T1000 (cell line): ENCODE measurements at places on chromosomes 11 and 22.

DNA sequence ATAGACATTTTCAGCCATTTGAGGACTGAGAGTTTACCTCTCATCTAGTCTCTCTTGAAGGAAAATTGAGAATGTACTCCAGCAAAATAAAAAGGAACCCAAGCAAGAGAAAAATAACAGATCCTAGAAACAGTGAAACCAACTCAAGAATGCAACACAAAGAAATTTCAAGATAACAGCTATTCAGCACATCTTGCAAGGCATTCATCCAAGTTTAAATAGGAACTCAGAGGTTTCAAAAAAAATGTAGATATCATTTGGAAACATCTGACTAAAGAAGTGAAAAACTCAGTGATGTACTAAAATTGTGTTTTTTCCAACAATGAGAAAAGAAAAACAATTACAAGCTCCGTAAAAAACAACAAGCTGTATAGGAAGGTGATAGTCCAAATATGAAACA, 76.4 kb downstream of the TMEM135 start:
- DNase-seq, result no peak

- no peak for DNase-seq
Measured at GRCh38 chr11:46489656-46490560, 98.3 kb upstream of the CHRM4 start.

- no peak for DNase-seq
Measured at GRCh38 chr11:75267171-75267970, 26.8 kb downstream of the TPBGL start.

DNA sequence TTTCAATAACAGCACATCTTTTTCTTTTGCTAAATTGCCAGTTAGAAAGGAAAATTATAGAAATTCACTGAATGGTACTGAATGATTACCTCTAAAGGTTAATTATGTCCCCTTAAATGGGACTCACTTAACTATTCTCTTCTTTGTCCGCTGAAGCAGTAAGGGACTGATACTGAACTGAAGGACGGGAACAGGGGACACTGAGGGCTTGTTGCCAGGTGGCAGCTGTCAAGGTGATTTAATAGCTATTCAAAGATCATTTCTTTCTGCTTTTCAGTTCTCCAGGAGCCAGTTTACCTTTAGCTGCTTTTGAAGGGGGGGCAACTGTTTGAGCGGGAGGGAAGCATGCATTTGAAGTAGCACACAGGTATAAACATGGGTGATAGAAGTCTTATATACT, 325.4 kb upstream of the CCDC90B start:
- DNase-seq, result no peak

DNA sequence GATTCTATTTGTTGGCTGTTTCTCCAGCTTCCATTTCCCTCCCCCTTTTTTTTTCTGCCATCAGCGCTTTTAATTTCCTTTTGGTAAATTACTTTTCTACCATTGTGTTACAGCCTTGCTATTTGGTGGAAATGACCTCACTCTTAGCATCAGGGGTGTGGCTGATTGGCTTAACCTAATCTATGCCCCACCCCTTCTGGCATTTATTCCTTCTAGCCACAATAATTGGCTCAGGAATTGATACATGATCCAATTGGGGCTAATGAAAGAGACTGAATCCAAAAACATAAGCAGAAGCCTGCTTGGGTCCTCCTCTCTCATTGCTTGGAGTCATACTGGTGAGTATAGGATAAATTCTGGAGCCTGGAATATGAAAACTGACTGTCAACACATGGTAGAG, 402.4 kb upstream of the LRRC4C start:
- DNase-seq, result no peak

DNA sequence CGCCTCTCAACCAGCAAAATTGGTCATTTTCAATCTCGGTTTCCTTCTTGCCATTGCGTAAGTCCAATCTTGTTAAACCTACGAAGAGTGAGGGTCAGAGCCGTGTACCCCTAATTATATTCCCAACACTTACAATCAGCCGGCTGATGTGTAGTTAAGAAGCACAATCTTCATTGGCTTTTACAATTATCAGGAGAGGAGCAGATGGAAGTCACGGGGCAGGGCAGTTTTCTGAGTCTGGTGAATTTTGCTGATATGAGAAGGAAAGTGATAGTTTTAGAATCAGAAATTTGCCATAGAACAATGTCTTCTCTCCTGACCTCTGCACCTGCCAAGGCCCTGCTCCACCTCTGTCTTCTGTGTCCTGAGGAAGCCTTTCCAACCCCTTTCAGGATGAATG, 35.0 kb upstream of the ATXN10 start:
- no peak for DNase-seq

- DNase-seq, result no peak
Measured at GRCh38 chr11:115217726-115218311, 286.4 kb downstream of the CADM1 start.

DNA sequence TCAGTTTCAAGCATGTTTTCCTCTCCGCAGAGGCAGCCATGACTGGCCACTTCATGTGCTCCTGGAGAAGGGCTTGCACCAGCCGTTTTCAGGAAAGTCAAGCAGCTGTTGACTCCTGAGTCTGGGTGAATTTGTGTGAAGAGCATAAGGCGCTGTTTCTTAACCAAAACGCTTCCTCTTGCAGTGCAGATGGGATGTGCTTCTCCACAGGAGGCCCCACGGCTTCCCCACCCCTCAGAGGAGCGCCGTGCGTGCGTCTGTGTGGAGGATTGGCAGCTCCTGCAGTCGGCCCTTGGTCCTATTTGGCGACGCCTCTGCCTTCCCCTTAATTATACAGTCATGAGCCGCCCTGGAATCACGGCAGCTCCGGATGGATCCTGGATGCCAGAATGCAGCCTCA, 54.1 kb upstream of the B3GAT1 start:
- no peak for DNase-seq

GRCh38 chr11:18368221-18368620, 26.1 kb upstream of the LDHA start:
- no peak for DNase-seq

DNA sequence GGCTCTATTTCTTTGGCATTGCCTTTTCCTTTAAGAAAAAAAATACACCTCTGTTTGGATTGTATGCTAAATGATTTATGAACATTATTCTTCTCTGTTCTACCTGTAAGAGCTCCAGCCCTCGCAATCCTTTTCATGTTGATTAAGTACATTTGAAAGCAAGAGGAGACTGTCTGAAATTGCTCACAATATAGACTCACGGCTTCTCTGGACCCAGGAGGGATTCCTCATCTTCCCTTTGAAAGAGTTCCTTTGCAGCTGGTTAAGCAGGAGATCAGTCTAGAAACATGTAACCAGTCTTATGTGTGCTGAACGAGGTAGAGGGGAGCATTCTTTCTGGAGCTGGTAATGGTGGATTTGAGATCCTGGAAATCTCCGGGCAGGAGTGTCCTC, 47.4 kb downstream of the PKNOX2 start:
- no peak for DNase-seq

GRCh38 chr22:37636186-37636948, 3.1 kb upstream of the SH3BP1 start:
- no peak for DNase-seq

DNA sequence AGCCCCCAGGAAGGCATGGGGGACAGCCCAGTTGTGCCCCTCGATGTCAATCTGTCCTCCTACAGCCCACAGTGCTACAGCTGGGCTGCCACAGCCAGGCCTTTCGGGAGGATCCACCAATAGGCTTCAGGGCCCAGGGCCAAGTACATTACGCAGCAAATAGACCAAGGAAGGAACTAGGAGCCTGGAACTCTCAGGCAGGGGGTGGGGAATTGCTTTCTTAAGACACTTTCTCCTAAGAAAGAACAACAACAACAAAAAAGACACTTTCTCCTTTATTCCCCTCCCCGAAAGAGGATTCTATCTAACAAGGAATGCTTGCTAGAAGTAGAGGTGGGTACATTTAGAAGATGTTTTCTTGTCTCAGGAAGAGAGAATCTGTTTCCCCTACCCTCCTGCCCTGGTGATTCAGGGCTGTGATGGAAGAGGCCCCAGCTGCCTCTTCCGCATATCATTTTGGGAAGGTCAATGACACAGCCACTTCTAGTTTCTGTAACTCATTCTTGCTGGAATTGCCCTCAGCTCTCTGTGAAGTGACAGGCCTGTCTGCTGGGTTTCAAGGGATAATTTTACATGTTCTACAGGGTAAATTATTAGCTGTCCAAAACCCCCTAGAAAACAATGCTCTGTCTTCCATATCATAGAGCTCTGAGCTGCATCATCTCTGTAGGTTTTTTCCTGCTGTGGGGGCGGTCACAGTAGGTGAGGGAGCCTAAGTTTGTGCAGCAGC, 6.0 kb upstream of the MALAT1 start:
- no peak for DNase-seq

GRCh38 chr22:23070418-23071229, at the start of gene GNAZ:
Gene GNAZ, plus strand, starts transcription at chr22:23070519. Its CDS starts 25,177 bp downstream, at chr22:23095696.
- DNase-seq, result no peak

DNA sequence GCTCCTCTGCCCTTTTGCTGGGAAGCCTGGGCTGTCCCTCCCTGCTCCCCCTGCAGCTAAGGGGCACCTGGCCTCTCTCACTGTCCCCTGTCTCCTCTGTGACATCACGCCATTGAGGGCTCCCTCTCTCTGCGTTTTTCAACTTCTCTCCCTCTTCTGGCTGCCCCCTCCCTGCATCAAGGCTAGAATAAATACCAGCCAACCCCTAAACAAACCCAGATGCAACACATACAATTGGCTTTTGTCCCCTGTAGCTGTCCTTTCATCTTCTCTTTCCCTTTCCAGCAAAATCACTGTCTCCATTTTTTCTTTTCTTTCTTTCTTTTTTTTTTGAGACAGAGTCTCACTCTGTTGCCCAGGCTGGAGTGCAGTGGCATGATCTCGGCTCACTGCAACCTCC, 3.3 kb upstream of the MIEF1 start:
- no peak for DNase-seq

GRCh38 chr11:26086028-26086427, 245.9 kb upstream of the ANO3 start:
- DNase-seq, result no peak

DNA sequence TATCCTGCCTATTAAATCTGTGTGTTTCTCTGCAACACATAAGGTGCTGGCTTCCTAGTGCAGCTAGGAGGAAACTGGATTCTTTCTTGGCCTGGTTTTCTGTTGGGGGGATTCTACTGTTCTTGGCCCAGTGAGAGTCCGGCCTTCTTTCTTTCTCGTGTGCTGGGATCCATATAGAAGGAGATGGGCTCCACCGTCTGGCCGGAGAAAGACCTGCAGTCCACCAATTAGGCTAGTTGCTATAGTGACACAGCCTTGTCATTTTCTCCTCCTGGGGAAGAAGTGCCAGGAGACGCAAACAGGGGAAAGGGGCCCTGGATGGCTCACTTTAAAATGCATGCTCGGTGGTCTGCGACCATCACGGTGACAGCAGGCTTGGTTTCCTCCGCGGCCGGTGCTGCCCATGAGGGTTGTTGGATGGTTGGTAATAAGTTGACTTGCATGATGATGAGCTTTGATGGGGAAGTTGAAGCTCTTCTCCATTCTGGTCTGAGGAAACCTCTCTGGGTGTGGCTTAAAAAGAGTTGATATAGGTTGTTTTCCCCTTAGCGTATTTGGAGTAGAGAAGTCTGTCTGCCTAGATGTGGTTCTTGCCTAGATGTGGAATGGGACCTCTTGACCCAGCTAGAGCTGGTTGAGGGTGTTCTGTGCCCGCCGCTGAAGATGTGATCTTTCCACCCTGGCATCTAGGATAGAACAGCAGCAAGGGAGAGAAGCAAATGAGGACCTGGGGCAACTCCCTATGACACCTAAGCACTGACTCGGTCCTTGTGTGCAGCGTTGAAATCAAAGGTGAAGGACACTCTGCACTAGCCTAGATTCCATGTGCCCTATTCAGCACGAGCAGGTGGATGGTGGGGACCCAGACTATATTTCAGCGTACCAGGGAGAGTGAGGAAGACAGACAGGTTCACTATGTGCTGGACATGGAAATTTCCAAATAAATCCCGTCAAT, 1335.0 kb downstream of the BRD1 start:
- no peak for DNase-seq

GRCh38 chr11:105793092-105793491, 183.2 kb downstream of the GRIA4 start:
- DNase-seq, result no peak

- no peak for DNase-seq
Measured at GRCh38 chr11:64763526-64764039, 3.8 kb upstream of the PYGM start.

DNA sequence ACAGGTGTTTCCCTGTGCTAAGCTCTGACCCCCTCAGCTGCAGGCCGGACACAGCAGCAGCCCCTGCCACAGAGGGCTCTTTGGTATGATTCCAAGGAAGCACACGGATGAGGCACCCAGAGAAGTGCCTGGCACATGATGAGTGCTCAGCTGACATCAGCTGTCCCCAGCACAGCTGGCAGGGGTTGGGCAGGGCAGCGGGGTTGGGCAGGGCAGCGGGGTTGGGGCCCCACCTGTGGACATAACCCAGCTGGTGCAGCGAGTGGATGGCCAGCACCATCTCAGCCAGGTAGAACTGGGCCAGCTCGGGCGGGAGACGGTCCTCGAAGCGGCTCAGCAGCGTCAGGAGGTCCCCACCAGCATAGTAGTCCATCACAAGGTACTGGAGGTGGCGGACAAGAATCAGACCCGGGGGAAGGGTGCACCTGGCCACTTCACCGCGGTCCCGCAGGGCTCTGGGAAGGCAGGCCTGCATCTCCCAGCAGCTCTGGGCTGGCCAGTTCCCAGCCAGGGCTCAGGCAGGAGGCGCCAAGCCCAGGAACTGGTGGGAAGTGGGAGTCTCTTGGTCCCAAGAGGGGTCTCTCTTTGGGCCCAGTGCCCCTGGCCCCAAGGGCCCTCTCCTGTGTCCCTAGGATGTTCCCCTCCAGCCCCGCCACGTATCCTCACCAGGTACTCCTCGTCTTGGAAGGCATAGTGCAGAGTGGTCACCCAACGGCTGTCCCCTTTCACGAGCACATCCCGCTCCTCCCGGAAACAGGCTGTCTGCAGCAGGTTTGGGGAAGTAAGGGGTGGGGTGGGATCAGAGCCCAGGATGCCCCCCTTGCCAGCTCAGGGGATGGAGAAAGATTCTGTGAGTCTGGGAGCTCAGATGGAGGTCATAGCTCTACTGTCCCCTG, 4.3 kb downstream of the CDC42BPG start:
- no peak for DNase-seq
